NCI-H187 (cell line): ENCODE measurements at places on chromosomes 2 and 18.

DNA sequence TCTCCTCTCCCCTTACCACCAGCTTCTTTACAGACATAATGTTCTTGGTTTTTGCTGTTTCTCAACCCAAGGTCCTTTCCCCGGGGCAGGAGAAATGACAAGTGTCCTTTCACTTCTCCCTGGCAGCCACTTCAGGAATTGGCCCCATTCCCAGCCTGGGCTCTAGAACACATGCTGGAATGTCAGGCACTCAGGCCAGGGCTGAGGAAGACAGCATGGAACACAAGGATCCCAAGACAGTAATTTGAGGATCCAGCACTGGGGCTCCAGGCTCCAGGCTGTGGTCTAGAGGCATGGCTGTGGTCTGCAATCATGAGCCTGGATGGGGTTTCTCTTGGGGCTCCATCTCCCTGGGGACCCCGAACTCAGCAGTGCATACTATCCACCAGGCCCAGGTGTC, 201.4 kb downstream of the CELF4 start:
- no peak for DNase-seq

GRCh38 chr18:59220784-59221765, 1.1 kb downstream of the GRP start:
- no peak for DNase-seq

DNA sequence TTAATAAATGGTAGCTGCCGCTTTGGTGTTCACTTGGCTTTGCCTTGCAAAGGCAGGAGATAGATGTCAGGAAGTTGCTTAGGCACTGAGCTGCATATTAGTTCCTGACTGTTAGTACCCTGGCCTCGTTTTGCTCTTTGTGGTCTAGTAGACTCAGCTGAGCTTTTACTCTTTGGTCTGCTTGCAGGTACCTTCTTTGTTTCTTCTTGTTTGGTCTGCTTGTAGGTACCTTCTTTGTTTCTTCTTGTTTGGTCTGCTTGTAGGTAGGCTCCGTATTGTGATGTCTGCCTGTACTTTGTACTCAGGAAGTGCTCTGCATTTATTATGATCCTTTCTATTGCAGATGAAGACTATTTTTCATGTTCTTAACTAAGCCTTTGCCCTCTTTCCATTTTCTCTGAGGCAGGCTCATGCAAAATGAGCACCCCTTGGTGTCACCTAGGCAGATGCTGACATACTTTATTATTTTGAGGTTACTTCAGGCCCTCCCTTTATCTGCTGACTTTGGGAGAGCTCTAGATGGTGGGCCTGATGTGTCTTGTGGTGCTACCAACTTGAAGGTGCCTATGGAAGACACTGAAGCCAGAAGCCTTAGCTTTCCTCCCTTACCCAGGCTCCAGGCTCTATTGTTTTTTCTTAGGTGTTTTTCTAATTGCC, 6.0 kb downstream of the RPIA start:
- DNase-seq, result no peak

DNA sequence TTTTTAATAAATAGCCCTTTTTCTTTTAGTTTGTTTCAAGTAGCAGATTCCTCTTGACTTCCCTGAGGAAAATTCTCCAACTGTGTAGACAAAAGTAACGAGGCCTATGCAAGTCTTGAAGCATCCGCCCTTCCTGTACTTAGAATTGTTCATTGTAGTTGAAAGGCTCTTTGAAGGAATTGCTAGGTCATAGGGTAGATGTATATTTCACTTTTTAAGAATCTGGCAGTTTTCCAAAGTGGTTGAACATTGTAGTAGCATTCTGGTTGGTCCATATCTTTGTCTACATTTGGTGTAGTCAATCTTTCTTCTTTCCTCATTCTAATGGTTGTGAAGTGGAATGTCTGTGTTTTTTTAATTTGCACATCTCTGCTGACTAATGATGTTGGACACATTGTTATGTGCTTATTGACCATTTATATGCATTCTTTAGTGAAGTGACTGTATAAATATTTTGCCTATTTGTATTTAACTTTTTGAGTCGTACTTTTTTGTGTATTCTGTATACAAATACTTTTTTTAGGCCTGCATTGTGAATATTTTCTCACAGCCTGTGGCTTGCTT, 5.6 kb upstream of the SERPINB11 start:
- no peak for DNase-seq

DNA sequence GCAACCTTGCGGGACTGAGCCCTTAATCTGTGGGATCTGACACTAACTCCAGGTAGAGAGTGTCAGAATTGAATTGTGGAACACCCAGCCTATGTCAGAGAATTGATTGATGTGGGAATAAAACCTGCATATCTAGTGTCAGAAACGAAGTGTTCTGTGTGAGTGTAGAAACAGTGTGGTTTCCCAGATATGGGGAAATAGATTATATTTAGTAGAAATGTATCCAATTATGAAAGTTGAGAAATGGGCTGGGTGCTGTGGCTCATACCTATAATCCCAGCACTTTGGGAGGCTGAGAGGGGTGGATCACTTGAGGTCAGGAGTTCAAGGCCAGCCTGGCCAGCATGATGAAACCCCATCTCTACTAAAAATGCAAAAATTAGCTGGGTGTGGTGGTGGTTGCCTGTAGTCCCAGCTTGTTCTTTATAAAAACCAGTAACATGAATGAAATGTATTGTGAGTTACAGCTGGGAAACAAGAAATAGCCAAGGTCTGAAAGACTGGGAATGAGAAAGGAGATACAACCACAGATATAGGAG, 4.3 kb upstream of the TP53I3 start:
- no peak for DNase-seq

DNA sequence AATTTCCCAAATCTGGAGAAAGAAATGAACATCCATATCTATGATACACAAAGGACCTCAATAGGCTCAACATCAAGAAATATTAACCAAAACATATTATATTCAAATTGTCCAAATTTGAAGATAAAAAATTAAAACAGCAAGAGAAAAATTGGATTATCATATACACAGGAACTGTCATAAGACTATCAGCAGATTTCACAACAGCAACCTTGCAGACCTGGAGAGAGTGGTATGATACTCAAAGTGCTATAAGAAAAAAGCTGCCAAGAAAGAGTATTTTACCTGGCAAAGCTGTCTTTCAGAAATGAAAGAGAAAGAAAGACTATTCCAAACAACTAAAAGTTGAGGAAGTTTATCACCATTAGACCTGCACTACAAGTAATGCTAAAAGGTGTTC, 711.9 kb upstream of the RAB6C start:
- no peak for DNase-seq

DNA sequence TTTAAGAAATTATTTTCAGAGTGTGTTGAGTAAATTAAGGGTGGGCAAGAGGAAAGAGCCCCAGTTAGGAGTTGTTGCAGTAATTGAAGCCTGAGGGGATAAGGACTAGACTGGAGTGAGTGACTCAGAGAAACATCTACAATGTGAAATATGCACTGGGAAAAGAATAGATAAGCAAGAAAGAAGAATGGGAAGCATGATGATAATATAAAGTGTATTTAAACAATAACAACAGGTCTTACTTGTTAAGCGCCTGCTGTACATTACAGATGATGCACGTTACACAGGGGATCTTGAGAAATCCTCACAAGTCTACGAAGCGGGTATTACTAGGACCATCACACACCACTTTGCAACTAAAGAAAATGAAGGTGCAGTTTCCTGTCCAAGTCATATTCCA, 73.6 kb upstream of the STK17B start:
- DNase-seq, result no peak

- DNase-seq, result no peak
Observed at GRCh38 chr2:38600242-38600891, 2.4 kb downstream of the HNRNPLL start.

- DNase-seq, result no peak
Observed at GRCh38 chr2:148861367-148861766, 13.7 kb upstream of the KIF5C start.

GRCh38 chr18:39037925-39038324, 1472.3 kb upstream of the CELF4 start:
- no peak for DNase-seq

GRCh38 chr2:172085460-172086159, at the start of gene DLX1:
Gene DLX1, plus strand, starts transcription at chr2:172085507. Its CDS starts 171 bp downstream, at chr2:172085678.
- DNase-seq, result no peak
